ENCODE measurements at places on chromosomes 16 and 17. TPM values are rescaled to one million over a fixed set of nuclear protein-coding genes. Genes with fewer than 3 reads are reported as not detected.

DNA sequence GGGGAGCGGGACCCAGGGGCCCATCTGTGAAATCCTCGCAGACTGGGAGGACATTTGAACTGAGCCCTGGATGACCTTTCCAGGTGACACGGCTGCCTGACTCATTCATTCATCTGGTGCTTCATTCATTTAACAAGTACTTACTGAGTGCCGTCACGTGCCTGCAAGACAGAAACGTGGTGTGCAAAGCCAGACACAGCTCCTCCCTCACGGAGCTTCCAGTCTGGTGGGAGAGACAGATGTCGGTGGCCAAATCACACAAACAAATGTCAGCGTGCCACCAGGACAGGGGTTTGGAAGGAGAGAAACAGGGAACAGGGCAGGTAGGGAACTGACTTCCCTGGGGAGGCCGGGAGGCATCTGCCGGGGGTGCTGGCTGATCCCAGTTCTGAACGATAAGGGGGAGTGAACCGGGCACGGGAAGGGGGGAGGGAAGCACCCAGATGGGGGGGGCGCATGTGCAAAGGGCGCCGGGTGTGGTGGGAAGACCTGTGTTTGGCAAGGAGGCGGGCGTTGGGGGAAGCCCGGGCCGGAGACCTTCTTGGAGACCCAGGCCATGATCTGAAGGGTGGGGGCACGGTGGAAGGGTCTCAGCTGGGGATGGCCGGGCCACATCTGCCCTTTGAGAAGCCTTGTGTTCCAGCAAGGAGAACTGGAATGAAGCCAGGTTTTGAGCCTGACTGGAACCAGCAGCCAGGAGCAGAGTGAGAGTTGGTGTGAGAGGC lies 93.6 kb upstream of the CIBAR2 start:
- H3K27ac ChIP-seq, result peak overlapping the region; percentile 81
- no peaks in the 10 kb centered on the region for H3K36me3 ChIP-seq
- peak overlapping the region; percentile 17 for H3K4me3 ChIP-seq
- no peak for DNase-seq

KCNH6 gene
- total RNA-seq, result not detected

DNA sequence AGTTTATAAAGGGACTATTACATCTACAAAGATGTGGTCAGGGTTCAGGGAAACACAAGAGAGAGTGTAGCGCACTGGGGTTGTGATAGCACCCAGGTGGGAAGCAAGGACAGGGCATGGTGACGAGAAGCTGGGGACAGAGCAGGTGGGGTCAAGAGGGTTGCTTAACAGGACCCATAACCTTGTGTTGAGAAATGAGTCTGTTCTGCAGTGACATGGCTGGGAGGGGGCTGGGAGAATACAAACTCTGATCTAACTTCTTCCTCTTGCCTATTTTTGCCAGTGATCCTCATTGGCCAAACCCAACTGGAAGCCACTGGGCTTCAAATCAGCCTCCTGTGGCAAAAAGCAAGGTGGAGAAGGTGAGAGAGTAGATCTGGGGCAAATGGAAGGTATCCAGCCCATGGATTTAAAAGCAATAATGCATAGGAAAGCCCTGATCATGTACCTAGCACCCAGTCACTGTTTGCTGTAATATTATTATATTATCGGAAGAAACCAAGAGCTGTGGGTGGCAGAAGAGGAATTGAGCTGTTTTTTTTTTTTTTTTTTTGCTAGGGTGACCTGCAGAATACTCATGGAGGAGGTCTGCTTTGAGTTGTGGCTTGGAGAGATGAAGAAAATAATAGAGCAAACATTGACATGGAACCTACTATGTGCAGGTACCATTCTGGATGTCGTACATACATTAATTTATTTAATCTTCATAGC lies 76.9 kb upstream of the ZFHX3 start:
- H3K27me3 ChIP-seq, result no peaks in the 10 kb centered on the region
- H3K4me3 ChIP-seq, result no peak overlapping the region
- H3K27ac ChIP-seq, result no peak overlapping the region
- no peak for DNase-seq

DNA sequence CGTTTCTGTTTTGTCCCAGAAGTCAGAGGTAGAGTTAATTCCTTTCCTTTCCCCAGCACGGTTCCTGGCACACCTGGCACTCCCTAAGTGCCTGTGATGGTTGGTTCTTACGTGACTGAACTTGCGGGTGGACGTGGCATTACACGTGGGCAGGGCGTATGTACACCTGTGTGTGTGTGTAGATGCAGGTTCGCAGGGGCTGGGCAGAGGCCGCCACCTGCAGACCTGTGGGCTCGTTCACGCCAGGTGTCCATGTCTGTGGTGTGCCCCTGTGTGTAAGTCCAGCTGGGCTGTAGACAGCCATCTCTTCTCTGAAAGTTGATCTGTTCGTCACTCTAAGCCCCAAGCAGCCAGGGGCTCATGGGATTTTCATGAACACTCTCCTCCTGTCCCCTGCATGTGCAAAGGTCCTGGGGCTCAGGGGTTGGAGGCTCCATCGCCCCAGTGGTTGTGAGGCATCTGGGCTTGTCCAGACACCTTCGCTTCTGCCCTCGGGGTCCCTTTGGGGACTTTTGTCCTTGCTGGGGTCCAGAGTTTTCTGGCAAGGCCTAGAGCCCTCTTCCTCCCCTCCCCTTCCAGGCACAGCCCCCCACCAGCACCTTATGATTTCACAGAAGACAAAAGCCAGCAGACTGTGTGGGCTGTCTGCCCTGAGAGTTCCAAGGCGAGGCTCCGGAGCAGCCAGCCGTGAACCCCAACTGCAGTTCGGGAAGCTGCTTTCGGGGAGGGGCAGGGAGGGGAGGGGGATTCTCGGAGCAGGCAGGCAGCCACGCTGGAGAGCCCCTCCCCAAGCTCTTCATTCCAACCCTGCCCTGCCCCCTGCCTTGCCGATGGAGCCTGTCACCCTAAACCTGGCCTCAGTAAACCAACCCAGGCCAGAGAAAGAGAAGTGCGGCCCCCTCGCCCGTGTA lies 5.4 kb upstream of the FSCN2 start:
- no peaks in the 10 kb centered on the region for H3K36me3 ChIP-seq
- H3K27ac ChIP-seq, result no peak overlapping the region
- no peak for DNase-seq
- H3K4me1 ChIP-seq, result peaks cover 41% of the 10 kb centered on the region
- H3K4me3 ChIP-seq, result no peak overlapping the region
- peaks cover 36% of the 10 kb centered on the region for H3K27me3 ChIP-seq

- H3K4me3 ChIP-seq, result no peak overlapping the region
- no peaks in the 10 kb centered on the region for H3K4me1 ChIP-seq
- H3K36me3 ChIP-seq, result no peaks in the 10 kb centered on the region
- no peaks in the 10 kb centered on the region for H3K27me3 ChIP-seq
- no peak for DNase-seq
- H3K27ac ChIP-seq, result no peak overlapping the region
Measured at GRCh38 chr16:79165079-79165478, 435.5 kb downstream of the MAF start.

TMEM238L gene
- total RNA-seq, result not detected

MMP2 gene
- 368 TPM for total RNA-seq

GRCh38 chr17:30556374-30557332 lies 79.4 kb downstream of the GOSR1 start:
- no peak overlapping the region for H3K27ac ChIP-seq
- H3K4me3 ChIP-seq, result no peak overlapping the region
- no peaks in the 10 kb centered on the region for H3K36me3 ChIP-seq
- no peak for DNase-seq

ZNF205 gene
- 12.9 TPM for total RNA-seq

DNA sequence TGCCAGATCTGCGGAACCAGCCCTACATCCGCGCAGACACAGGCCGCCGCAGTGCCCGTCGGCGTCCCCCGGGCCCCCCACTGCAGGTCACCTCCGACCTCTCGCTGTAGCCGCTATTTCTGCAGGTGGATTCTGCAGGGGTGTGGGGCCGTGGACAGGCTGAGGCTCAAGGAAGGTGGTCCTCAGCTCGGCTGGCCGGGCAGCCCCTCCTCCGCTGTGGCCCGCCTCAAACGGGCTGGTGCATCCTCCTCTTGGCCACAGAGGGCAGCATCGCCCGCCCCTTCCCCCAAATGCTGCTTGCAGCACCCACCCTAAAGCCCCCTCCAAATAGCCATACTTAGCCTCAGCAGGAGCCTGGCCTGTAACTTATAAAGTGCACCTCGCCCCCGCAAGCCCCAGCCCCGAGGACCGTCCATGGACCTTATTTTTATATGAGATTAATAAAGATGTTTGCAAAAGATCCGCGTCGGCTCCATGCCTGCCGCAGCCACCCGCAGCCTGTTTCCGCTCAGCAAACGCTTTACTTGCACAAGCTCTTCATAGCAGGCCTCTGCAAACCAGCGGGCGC lies 14.9 kb downstream of the SPATA32 start:
- peaks cover 18% of the 10 kb centered on the region for H3K4me1 ChIP-seq
- H3K36me3 ChIP-seq, result peaks cover 30% of the 10 kb centered on the region
- H3K27ac ChIP-seq, result peak overlapping the region; percentile 71
- H3K27me3 ChIP-seq, result no peaks in the 10 kb centered on the region
- no peak for DNase-seq

IKZF3 gene
- 1.6 TPM for total RNA-seq

KRTAP9-4 gene
- not detected for total RNA-seq

RNF222 gene
- total RNA-seq, result not detected

ZNF423 gene
- 22.5 TPM for total RNA-seq

G6PC1 gene
- not detected for total RNA-seq

DNA sequence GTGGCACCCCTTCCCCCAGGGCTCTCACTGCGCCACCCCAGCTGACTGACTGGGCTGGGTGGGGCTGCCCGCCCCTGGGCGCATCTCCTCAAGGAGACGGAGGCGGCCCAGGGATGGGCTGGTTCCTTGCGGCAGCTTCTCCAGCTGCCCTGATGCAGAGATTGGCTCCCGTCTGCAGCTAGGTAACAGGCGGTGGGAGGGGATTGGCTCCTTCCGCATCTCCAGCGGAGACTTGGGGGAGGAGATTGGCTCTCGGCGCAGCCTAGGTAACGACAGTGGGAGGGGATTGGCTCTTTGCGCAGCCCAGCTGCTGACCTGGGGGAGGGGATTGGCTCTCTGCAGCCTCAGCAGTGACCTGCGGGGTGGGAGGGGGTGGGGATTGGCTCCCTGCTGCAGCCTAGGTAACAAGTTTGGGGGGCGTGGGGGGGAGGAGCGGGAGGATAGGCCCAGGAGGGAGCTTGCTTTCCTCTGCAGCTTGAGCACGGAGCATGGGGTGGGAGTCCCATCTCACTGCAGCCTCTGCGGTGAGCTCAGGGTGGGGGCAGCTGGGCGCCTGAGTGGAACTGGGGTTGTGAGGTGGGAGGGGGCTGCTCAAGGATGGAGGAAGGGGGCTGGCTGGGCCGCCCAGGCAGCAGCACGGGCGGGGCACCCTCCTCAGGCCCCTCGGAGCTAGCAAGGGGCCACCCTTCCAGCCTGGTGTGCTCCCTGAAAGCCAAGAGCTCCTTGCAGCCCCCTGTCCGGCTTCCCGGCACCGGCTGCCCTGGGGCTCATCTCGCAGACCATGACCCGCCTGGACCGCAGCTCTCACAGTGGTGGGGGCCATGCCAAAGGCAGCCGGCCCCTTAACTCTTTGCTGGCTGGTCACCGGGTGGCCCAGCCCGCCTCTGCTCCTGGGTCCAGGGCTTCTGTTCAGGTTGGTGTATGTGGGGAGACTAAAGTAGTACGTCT lies 6.4 kb downstream of the NFE2L1 start:
- H3K4me1 ChIP-seq, result peaks cover 68% of the 10 kb centered on the region
- DNase-seq, result no peak
- H3K4me3 ChIP-seq, result peak overlapping the region; percentile 71
- peak overlapping the region; percentile 97 for H3K27ac ChIP-seq
- H3K27me3 ChIP-seq, result no peaks in the 10 kb centered on the region
- peaks cover 41% of the 10 kb centered on the region for H3K36me3 ChIP-seq

TBC1D16 gene
- total RNA-seq, result 30.3 TPM

DNA sequence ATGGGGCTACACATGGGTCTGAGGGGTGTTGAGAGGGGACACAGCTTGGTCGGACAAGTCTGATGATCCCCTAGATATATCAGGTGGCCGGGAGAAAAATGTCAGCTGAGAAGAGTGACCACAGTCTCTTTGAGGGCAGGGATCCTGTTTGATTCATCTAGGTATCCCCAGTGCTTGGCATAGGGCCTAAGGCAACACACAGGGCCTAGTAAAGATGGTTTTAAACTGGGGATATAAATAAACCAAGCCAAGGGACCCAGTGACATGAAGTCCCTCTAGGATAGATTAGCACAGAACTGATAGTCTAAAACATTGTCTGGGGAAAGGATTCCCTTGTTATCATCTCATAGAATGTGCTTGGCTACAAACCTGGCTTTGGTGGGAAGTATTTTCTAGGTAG lies 1.4 kb downstream of the ERCC4 start:
- no peak overlapping the region for H3K4me3 ChIP-seq
- H3K27me3 ChIP-seq, result no peaks in the 10 kb centered on the region
- peaks cover 51% of the 10 kb centered on the region for H3K4me1 ChIP-seq
- H3K36me3 ChIP-seq, result peaks cover 30% of the 10 kb centered on the region
- no peak overlapping the region for H3K27ac ChIP-seq

- peaks cover 21% of the 10 kb centered on the region for H3K4me1 ChIP-seq
- no peak overlapping the region for H3K27ac ChIP-seq
- DNase-seq, result no peak
- H3K27me3 ChIP-seq, result peaks cover 80% of the 10 kb centered on the region
Measured at GRCh38 chr17:48734333-48735061, 5.9 kb upstream of the HOXB13 start.

GPRC5C gene
- total RNA-seq, result 14.1 TPM

- DNase-seq, result no peak
- no peak overlapping the region for H3K4me3 ChIP-seq
- H3K4me1 ChIP-seq, result peaks cover 33% of the 10 kb centered on the region
- H3K27ac ChIP-seq, result no peak overlapping the region
Measured at GRCh38 chr16:2779978-2780898, 3.2 kb upstream of the ELOB start.

DNA sequence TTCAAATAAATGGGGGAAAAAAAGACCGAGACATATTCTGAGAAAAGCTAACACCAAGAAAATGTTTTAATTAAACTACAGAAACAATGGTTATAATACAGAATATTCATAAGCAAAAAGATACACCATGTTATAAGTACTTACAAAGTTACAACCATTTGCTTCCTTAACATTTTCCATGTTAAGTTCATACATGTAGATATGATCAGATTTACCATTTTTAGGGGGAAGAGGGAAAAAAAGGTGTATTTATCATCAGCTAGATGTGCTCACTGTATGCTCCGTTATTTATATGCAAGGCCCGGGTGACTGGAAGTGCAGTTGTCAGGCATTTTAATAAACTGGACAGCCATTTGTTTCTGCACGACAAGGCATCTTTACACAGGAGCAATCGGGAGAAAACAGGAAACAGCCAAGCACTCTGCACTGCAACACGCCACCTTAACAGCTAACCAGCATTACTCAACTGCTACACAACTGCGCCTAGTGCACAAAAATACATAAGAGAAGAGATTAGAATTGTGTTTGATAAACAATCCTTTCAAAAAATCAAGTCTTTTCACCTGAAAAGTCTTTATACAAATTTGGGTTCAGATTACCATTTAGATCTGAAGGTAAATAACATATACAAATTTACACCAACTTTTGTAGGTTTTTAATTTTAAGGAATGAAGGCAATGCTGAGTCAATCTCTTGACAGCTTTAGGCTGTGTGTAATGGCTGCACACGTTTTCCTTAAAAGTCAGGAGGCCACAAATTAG lies 2.9 kb downstream of the SRSF2 start:
- peaks cover 68% of the 10 kb centered on the region for H3K36me3 ChIP-seq
- H3K4me3 ChIP-seq, result peak overlapping the region; percentile 97
- H3K4me1 ChIP-seq, result peaks cover 74% of the 10 kb centered on the region
- no peak for DNase-seq
- no peaks in the 10 kb centered on the region for H3K27me3 ChIP-seq

LITAFD gene
- total RNA-seq, result not detected

C16orf86 gene
- 15.6 TPM for total RNA-seq

HS3ST3B1 gene
- total RNA-seq, result 5.5 TPM

- H3K36me3 ChIP-seq, result no peaks in the 10 kb centered on the region
- H3K27ac ChIP-seq, result no peak overlapping the region
- peaks cover 7% of the 10 kb centered on the region for H3K4me1 ChIP-seq
- DNase-seq, result no peak
Measured at GRCh38 chr17:45973946-45974859, 24.8 kb upstream of the STH start.

CYGB gene
- 10.8 TPM for total RNA-seq

Measured in esophagus muscularis mucosa (tissue), 4 donors.